ENCODE measurements at places on chromosomes 5 and 9.

DNA sequence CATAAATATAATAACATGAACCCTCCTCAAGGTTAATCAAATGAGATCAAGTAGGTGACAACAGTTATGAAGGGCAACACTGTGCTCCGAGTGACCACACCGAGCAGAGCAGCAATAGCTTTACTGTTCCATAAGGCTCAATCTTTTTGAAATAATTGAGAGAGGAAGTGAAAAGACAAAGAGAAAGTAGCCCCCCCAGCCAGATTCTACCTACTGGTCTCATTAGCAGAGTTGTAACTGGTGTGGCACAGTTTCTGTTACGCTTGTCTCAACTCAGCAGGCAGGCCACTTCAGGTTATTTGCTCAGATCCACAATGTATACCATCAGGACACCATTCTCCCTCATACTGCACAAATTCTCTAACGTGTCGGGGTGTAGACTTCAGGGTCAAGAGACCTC is 14.0 kb downstream of the PRUNE2 start:
- no peak for DNase-seq

DNA sequence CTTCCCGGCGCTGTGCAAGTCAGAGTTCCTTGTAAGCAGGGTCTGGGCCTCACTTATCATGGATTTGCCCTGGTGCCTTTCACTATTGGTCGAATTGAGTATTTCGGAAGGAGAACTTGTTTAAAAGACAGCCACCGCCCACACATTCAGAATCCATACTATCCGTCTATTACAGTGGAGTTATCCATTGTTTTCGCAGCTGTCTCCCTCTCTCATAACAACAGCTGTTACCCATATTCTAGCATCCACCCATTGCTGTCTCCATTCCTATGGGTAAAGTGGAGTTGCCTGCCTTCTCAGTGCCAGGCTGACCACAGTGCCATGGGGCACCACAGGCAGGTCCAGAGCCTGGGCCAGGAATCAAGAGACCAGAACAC is 20.2 kb downstream of the FAXDC2 start:
- peak; percentile 72 for DNase-seq

DNA sequence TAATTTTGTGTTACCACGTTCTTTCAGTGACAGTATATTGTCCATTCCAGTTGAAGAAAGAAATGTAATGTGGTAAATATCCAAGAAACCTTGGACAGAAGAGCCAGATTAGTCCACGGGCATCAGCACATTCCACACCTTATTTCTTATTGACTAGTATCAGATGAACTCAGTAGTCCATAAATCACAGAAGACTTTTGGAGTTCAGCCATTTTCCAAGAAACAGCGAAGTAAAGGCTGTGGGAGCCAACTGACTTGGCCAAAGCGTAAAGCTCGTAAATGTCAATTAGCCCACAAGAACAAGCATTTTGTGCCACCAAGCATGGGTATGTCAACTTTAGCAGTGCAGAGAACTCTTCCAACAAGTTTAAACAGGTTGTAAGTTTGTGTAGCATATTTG is 60.2 kb upstream of the STARD4 start:
- no peak for DNase-seq

DNA sequence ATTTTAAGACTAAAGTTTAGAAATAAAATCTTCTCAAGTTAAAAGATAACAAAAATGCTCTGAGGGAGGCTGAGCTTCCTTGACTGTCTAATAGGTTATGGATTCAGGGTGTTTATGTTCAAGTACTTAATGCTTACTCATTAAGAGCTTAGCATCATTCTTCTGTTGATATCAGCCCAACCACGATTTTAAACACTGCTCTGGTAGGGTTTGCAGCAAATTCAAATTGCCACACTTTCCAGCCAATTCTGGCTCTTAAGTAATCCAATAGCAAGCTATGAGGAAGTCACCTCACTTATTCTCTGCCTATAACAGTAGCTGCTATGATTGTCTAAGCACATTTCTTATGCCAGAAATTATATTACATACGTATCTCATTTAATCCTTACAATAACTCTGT is 191.0 kb upstream of the KIF2A start:
- DNase-seq, result no peak

DNA sequence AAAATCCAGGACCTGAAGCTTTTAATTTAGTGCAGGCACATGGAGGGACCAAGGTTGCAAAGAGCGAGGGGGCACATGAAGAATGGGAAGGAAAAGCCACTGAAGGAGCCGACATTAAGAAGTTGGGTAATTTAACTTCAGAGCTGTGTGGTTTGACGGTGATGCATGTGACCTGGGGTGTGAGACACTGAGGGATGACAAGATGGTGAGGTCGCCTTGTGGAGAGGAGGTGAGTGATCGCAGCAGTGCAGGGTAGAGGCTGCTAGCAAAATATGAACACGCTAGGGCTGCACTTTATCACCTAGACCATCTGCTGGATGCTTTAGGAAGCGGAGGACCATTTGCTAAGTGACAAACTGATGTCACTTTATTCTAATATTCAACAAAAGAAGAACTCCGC is 339.0 kb upstream of the KIF2A start:
- DNase-seq, result no peak

- DNase-seq, result no peak
Observed at GRCh38 chr9:35771943-35772342, 17.9 kb upstream of the MSMP start.

DNA sequence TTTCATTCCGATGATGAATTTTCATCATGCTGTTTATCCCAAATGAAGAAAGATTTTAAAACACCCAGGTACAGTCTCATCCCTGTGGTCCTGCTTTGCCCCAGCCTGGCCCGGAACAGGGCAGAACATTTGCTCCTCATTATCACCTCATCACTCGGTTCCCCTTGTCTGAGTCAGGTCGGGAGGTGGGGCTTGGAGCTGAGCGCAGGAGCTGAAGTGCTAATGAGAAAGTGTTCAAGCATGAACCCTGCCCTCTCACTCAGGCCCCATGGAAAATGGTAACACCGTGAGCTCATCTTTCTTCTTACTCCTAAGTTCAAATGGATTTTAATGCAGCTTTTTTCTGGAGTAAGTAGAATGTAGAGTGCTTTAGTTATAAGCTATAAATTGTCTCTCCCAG is 466.2 kb downstream of the KDM4C start:
- DNase-seq, result no peak

DNA sequence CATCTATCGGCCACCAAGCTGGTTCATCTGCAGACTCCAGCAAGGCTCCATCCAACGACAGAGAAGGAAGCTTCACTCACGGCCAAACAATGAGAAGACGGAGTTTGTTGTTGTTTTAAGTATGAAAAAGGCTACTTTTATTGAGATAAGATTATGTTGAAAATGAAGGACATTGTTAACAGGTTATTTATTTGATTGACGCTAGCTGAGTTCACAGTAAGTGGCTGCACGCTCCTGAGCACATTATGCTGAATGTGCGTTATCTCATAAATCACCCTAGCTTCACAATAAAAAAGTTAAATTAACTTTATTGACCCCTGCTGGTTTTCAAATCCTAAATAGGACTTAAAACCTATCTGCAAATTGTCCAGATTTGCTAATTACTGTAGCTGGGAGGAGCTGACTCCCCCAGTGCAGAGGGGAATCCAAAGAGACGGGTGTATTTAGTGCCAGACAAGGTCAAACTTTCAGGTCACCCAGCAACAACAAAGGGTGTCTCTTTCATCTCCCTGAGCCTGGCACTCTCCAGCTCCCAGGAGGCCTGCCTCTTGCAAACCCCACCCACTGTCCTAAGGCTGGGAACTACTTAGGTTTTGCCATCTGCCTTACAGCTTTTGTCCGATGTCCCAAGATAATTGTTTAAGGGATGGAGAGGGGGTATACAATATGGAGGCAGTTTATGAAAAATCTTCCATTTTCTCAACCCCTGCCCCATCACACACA is 129.2 kb downstream of the ZDHHC21 start:
- no peak for DNase-seq

GRCh38 chr5:74146796-74147195 is 493.7 kb downstream of the ENC1 start:
- no peak for DNase-seq

DNA sequence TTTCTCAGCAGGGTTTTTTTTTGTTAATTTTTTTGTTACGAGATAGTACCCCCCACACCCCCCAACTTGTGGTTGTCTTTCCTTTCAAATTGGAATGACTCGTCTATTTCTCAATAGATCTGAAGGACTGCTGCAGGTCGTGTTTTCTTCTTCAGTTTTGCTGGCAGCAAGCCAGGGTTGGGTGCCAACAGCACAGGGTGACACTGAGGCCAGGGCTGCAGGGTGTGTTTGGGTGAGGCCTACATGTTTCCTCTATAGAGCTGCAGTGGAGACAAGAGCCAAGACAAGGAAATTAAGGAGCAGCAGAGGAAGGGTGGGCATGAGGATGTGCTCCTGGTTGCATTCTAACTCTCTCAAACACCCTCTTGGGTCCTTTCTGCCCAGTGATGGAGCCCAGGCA is 52.2 kb downstream of the NXNL2 start:
- no peak for DNase-seq

GRCh38 chr9:105502276-105502675 is 54.4 kb downstream of the FSD1L start:
- no peak for DNase-seq

DNA sequence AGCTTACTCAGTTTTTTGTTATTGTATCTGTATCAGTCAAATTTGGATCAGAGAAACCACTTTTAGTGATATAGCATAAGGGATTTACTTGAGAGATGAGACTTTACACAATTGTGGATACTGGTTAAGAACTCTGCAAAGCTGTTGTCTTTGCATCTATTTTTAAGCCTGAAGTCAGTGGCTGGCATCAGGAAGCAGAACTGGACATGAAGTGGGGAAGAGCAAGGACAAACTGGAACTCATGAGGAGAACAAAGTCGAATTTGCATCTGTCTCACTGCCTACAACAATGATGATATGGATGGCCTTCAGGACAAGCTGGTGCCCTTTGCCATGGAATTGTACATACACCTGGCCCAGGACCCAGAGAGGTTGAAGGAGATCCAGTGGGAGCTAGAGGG is 15.8 kb upstream of the MYORG start:
- no peak for DNase-seq

DNA sequence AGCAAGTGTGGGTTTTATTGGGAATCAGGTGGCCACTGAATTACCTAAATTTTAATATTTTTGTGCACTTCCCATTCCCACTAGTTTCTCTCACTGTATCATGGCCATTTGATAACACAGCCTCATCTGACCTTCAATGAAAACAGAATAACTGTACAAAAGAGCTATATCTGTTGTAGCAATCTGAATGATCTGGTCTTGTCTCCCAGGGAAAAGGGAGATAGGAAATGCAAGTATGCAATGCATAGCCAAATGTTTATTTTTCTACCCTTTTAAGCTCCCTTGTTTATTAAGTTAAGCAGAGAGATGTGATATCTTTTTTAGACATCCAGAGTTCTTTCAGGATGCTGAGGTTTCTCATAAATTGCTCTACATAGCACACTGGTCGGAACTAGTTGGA is 288.3 kb upstream of the CLINT1 start:
- no peak for DNase-seq

DNA sequence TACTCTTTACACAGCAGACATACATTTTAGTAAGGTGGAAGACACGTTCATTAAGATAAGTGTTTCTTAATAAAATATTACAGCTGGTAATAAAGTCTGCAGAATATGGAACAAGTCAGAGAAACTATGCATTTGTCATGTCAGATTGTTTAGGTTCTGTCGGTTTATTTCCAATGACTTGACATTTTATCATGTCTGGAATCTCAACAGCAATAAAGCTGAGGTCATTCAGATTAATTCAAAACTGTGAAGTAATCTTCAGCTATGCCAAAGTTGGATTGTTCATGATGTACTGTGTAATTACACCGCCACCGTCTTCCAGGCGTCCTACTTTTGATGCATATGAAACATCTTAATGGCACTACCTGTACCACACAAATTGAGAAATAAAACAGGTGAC is 1032.6 kb downstream of the CDH12 start:
- DNase-seq, result no peak

DNA sequence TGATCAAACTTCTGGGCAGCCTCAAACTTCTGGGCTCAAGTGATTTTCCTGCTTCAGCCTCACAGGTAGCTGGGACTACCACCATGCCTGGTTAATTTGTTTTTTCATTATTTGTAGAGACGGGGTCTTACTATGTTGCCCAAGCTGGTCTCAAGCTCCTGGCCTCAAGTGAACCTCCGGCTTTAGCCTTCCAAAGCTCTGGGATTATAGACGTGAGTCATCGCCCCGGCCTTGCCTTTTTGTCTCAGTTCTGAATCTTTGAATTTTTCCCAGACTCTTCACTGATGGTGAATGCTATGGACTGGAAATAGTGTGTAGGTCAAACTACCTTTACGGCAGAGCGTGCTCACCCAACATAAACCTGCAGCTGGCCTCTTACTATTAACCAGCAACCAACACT is 32.3 kb upstream of the EGFLAM start:
- DNase-seq, result no peak

DNA sequence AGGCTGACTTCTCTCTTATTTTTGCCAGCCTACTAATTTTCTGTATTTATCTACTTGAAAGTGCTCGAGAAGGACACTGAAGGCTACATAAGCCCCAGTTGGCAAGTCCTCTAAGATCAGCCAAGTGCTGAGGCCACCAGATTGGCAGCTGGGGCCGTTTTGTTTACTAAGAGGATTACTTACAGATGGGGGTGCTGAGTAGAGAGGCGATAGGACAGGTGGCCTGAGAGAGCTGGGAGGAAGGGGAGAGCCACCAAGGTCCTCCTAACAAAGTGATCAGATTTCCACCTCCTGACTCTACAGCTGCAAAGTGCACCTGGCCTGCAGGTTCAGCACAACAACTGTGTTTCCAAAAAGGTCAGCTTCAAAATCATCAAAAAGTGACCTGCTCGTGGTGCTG is 32.9 kb downstream of the FRMD3 start:
- DNase-seq, result peak; percentile 62

DNA sequence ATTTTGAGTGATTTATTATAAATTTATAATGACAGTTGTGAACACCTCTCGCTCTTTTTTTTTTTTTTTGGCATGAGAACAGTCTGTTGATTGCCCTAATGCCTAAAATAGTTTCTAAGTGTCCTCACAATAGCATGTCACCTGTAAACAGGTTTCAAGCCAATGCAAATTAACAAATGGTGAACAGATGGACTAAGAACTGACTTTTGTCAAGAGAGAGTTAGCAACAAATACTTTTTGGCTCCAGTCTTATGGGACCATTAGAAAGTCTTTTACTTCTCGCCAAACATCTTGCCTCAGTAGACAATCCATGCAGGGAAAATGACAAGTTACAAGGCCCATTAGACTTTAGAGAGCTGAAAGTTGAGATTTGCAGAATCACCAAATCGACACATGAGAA is 67.8 kb downstream of the MED27 start:
- DNase-seq, result no peak

DNA sequence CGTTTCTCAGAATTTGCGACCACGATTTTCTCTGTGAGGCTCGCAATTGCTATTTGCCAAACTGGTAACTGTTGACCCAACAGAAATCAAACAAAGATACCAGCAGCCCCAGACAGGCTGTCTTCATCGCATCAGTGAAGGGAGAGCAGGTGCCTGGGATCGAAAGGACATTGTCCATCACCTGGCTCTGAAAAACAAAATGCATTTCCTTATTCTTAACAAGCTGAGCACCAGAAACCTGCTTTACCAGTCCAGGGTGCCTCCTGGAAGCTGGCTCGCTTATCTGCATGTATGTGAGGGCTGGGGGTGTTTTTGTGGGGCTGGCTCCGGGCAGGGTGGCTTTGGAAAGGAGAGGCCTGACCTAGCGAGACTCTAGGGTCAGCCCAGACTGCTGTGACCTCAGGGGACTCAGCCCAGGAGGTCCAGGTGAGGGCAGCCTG is 24.7 kb downstream of the WWC1 start:
- DNase-seq, result no peak

Measured in SHP77 treated with DMSO at 0.1 percent for 48 hours (cell line).